ENCODE measurements at places on chromosomes 12 and 14. TPM values are rescaled to one million over a fixed set of nuclear protein-coding genes. Genes with fewer than 3 reads are reported as not detected.

DNA sequence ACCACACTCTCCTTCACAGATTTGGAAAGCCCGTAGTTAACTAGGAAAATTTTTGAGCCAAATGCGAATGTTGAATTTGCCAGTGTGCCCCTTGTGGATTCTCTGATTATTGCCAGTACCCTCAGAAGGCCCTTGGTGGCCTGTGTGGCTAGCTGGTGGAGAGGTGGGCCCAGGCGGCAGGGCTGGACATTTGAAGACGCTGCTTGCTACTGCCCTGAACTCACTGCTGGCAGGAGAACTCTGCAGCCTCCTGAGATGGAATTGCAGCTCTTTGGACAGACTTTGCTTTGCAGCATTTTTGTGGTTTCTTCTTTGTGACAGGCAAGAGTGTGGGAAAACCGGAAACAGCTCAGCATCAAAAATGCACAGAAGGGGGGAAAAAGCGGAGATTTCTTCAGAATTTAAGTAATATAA is 97.6 kb downstream of the TGFB3 start:
- DNase-seq, result no peak

DNA sequence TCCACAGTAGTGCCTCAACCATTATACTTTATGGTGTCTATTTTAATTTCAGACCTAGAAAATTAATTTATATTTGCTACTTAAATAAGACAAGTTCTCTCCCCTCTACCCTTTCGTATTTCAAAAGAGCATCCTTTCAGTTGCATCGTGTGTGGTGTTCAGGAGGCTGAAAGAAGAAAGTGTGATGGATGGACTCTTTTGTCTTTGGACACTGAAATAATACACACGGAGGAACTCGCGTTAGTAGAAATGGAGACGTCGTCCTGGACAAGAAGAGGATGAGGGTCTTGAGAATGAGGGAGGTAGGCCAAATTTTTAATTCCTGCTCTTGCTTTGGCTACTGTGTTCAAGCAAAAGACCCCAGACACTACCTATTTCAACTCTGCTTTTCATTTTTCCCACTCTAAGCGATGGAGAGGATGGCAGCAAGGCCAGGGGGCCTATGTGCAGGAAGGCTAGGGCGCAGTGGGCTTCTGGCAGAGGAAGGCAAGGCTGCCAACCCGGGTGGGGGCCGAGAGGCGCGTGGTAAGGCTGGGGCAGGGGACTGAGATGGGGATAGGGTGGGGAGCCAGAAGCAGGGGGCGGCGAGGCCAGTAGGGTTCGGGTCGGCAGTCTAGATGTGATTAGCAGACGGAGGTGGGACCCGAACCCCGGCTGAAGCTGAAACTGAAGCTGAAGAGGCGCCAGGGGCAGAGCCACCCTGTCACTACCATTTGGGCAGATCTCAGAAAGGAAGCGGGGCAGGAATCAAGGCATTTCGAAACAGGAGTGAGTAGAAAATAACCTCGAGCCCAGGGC is 722 bp downstream of the TMED8 start:
- DNase-seq, result no peak

- peak; percentile 61 for DNase-seq
Measured at GRCh38 chr14:73829526-73830431, 21.9 kb upstream of the PTGR2 start.

GRCh38 chr12:116188581-116188980 is 88.9 kb downstream of the MED13L start:
- DNase-seq, result no peak

DNA sequence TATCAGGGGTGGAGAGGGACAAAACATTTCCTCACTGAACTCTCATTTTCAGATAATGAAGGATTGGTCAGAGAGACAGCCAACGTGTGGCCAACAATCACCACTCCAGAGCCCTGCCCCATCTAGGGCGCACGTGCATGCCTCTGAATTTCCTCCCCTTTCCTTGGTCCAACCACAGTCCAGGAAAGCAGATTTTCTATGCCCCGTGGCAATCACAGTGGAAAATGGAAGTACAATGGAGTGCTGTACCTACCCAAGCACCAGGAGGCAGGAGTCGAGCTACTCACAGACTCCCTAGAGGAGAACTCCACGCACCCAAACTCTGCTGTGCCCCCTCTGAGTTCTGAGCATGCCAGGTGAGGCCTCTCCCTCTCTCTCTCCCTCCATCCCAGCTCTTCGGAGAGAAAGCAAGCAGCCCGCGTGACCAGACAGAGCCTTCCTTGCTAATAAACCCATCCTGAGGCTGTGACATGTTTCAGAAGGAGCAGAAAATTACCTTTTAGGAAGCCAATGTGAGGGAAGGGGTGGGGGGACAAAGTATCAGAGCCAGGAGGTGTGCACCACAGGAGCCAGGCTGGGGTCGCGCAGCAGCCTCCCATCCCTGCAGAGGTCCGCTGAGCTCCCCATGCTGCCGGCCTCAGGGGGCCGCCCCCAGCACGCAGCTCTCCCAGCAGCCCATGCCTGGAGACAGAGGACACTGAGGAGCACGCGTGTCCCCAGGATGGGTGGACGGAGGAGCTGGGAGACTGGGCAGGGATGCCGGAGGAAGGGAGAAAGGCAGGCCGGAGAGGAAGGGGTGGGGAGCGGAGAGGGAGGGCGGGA is 73.4 kb downstream of the PITPNM2 start:
- DNase-seq, result no peak

DNA sequence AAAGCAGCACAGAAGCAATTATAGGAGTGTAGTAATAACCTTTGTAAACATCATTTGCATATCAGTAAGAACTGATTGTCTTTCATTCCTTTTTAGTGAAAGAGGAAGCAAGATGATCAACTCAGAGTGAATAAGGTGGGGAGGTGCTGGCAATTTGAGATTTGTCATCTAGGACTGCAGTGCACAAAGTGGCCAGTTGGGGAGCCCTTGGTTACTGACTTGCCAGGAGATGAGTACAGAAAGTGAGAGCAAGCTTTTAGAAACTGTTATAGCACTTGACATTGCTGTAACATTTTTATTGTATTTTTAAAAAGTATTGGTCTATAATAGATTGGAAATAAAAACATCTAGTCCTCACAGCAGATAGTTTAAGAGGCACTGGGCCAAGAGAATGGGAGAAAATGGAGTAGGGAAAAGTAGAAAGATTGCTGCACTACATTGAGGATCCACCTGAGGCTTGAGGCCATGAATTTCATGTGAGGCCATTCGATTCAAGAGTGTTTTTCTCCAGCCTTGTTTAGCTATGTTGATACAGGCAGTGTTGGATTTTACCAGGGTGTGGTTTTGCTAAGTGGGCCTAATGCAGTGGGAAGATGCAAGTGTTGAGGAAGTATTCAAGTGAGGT is 98.2 kb downstream of the SNAPC1 start:
- no peak for DNase-seq

The PSMA6 gene
- 163 TPM for polyA plus RNA-seq

The HOXC5 gene
- polyA plus RNA-seq, result 1.8 TPM

The OTX2 gene
- not detected for polyA plus RNA-seq
